Mammary epithelial cell (primary cell): ENCODE measurements at places on chromosomes 1 and 21. TPM values are rescaled to one million over a fixed set of nuclear protein-coding genes. Genes with fewer than 3 reads are reported as not detected.

OR2T33 gene
- not detected in 2 replicates for total RNA-seq

CALML6 gene
- total RNA-seq, result 0.67 TPM

KCNK1 gene
- 9.0 TPM for total RNA-seq

PPM1J gene
- total RNA-seq, result 9.4 and 10.7 TPM in 2 replicates

CDCP2 gene
- not detected for total RNA-seq

CXADR gene
- 48.0 TPM for total RNA-seq

SLAMF9 gene
- not detected for total RNA-seq

AVPR1B gene
- not detected for total RNA-seq
